ENCODE measurements at places on chromosomes 1 and 21. TPM values are rescaled to one million over a fixed set of nuclear protein-coding genes. Genes with fewer than 3 reads are reported as not detected.

DTL gene
- 88.2 TPM for total RNA-seq

SLAMF9 gene
- total RNA-seq: not detected

KRTAP19-3 gene
- total RNA-seq: not detected

TOE1 gene
- total RNA-seq: 23.1 TPM

ETV3L gene
- not detected for total RNA-seq

CBS gene
- total RNA-seq: 63.6 TPM

PM20D1 gene
- 0.29 TPM for total RNA-seq

DYNLT4 gene
- 0.41 TPM for total RNA-seq

TMPRSS15 gene
- not detected for total RNA-seq

GJB5 gene
- not detected for total RNA-seq

TCHH gene
- not detected for total RNA-seq

CR2 gene
- not detected for total RNA-seq

ANKRD45 gene
- not detected for total RNA-seq

CYP4A22 gene
- not detected for total RNA-seq

PDIK1L gene
- 14.9 TPM for total RNA-seq

LCE2A gene
- not detected for total RNA-seq

MUTYH gene
- 49.2 TPM for total RNA-seq

GOLT1A gene
- total RNA-seq: 0.27 TPM

RGS7 gene
- total RNA-seq: not detected

SHISA4 gene
- total RNA-seq: 0.59 TPM

OR2AK2 gene
- total RNA-seq: not detected

ACKR1 gene
- total RNA-seq: not detected

CA6 gene
- total RNA-seq: 0.17 TPM

PRAMEF2 gene
- not detected for total RNA-seq

TTLL10 gene
- not detected for total RNA-seq

ELAVL4 gene
- not detected for total RNA-seq

FMN2 gene
- total RNA-seq: not detected

ZNF697 gene
- total RNA-seq: 0.62 TPM

IFI16 gene
- total RNA-seq: 220 TPM

RYR2 gene
- 0.02 TPM for total RNA-seq

LCE1B gene
- total RNA-seq: not detected

VANGL2 gene
- total RNA-seq: not detected

RER1 gene
- 154 TPM for total RNA-seq

KIF26B gene
- not detected for total RNA-seq

TDRD10 gene
- total RNA-seq: not detected

CFHR5 gene
- total RNA-seq: not detected

C1orf141 gene
- total RNA-seq: 1.2 TPM

SMPDL3B gene
- 0.46 TPM for total RNA-seq

LRRC38 gene
- not detected for total RNA-seq

CD53 gene
- total RNA-seq: 246 TPM

GIPC2 gene
- not detected for total RNA-seq

KRTAP19-2 gene
- not detected for total RNA-seq

PLD5 gene
- not detected for total RNA-seq

TARS2 gene
- 51.7 TPM for total RNA-seq

AKT3 gene
- 33.3 TPM for total RNA-seq

RXFP4 gene
- not detected for total RNA-seq

PEAR1 gene
- total RNA-seq: not detected

TMEM69 gene
- total RNA-seq: 34.0 TPM

CFH gene
- total RNA-seq: 2.7 TPM

KPRP gene
- not detected for total RNA-seq

KANK4 gene
- total RNA-seq: not detected

AMY2A gene
- not detected for total RNA-seq

Data from activated CD4-positive, alpha-beta memory T cell treated with anti-CD3 and anti-CD28 coated beads for 36 hours (primary cell).